NCI-H460 (cell line): ENCODE measurements at places on chromosomes 2 and 18.
A peak's percentile ranks its signal among the peaks of the same experiment; 100 is the strongest.

- no peak for DNase-seq
These were observed 272.4 kb upstream of the THSD7B start for GRCh38 chr2:136492901-136493300.

DNA sequence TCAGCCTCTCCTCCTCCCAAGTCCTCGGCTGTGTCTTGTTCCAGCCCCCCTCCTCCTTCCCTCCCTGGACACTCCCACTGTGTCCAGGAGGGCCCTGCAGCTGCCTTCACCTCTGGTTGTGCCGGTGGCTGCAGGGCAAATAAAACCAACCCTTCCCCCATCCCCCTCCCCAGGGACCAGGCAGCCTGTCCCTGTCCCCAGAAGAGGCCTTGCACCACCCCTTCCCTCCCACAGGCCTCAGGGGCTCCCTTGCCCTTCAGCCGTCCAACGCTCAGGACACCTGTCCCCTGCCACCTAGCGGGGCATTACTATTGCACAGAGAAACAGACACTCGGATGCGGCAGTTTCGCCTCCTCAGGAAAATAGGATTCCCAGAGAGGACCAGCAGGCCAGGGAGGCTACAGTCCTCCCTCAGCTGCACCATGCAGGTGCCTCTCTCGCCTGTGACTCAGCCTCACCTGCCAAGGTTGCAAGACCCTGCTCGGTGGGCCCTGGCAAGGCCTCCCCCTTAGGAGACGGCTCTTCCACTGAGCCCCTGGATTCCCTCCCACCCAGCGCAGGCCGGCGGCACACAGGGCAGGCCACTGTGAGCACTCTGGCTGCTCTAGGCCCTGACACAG, 5.5 kb upstream of the GPC1 start:
- no peak for DNase-seq

DNA sequence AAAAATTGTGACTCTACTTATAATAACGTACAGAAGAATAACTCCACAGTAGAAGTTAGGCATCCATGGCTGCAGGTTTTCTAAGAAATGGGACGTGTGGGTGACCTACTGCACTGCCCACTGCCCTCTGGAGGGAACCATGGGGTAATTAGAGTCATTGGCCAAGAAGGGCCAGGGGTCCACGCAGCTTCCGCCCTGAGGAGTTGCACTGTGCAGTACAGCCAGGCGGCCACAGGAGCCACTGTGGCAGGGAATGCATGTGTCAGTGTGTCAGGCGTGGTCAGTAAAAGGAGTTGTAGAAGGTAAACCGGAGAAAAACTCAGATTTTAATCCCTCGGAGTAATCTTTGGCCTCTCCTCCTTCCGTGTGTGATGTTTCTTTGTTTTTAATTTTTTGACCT, 24.8 kb downstream of the NCK2 start:
- no peak for DNase-seq

- DNase-seq, result no peak
These were observed 117.2 kb downstream of the VAPA start for GRCh38 chr18:10030816-10031541.

DNA sequence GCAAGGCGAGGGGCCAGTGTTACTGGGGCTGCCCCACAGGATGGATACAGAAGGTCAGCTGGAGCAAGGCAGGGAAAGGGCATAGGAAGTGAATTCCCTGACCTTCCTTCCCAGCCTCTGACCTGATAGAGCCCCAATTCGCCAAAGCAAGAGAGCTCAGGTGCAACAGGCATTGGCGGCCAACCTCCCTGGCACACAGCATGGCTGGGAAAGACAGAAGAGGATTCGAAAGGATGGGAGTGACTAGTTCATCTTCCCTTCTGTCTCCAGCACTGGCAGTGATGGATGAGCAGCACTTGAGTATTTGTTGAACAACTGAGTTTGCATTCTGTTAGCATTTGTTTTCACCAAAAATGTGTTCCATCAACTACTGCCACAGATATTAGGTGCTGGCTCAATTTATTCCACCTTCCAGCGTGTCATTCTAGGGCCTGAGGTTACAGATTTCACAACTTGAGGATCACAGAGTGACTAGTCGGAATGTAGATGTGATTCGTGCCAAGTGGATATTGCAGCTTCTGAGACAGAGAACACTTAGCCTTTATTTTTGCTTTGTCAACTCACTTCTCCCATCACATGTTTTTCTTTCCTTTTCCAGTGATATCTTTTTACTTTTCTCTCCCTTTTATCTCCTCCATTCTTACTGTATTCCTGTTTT, 6.2 kb downstream of the COPS8 start:
- DNase-seq, result no peak

GRCh38 chr2:112529757-112530156, 12.5 kb upstream of the POLR1B start:
- no peak for DNase-seq

- DNase-seq, result no peak
These were observed 206.1 kb upstream of the SETBP1 start for GRCh38 chr18:44474591-44474990.

GRCh38 chr2:30354621-30355020, 92.4 kb upstream of the LCLAT1 start:
- DNase-seq, result no peak

GRCh38 chr2:88161446-88162244, 8.5 kb upstream of the THNSL2 start:
- no peak for DNase-seq

DNA sequence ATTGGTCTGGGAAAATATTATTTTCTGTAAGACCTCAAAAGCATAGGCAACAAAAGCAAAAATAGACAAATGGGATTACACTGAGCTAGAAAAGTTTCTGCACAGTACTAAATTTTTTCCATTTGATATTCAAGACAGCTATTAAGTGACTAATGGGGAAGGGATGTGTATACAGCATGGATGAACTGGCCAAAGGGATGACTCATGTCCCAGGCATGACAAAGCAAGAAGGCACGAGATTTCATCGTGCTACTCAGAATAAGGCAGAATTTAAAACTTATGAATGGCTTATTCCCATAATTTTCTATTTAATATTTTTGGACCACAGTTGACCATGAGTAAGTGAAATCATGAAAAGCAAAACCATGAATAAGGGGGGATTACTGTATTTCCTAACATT, 1250.1 kb upstream of the GYPC start:
- peak; percentile 86 for DNase-seq

DNA sequence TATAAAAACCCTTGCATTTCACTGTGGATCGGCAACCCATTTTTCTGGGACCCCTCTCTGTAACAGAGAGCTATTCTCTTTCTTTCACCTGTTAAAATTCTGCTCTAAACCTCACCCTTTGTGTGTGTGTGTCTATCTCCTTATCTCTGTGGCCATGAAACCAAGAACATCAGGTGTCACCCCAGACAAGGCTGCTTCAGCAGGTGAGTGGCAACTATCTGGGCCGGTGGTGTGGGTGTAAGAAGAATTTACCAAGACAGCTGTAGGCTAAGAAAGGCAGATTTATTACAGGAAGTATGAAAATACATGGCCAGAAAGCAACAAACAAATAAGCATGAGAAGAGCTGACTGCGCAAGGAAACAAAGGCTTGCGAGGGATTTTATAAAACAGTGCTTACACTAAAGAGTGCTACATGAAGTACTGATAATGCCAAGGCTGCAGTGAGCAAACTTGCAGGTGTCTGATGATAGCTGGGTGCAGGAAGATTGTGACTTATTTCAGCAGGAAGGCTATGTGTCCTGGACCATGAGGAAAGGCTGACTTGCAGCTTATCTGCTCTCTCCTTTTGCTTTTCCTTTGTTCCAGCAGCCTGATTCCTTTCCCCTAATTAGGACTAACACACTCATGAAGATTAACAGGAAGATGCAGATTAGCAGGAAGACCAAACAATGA, 421.1 kb downstream of the PTH2R start:
- DNase-seq, result no peak

DNA sequence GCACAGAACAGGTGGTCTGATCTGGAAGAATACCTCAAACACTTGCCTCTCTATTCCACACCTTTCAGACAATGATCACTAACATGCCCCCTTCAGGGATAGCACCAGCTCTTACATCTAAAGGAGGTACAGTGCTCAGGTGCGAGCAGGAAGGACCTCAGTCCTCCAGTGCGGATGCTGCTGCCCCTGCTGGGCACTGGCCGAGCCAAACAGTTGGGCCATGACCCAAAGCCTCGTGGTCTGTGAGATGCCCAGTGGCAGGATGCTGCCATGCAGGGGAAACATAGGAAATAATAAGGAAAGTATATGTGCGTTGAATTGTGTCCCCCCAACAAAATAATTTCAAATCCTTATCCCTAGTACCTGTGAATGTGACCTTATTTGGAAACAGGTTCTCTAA, 243.7 kb downstream of the NDUFA10 start:
- DNase-seq, result no peak

- DNase-seq, result no peak
These were observed 879.8 kb downstream of the CPS1 start for GRCh38 chr2:211436182-211436581.
